ENCODE measurements at places on chromosomes 2 and 18.

DNA sequence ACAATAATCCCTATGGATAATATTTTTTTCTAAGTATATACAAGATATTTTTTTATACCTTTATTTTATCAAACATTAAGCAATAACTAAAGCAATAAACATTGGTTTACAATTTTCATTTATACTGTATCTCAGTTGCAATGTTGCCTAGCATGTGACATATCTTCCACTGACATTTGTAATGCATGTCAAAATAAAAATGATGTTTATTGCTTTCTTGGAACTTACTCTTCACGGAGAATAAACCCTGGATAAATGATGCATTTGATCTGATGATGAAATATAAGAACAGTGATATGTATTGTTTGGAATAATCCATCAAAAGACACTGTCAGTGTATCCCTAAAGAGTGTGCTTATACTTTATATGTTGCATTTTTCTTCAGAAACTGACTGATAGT, 135.7 kb downstream of the SPAG16 start:
- no peak overlapping the region for H3K27ac ChIP-seq
- H3K36me3 ChIP-seq, result no peaks in the 10 kb centered on the region
- no peak for DNase-seq
- no peaks in the 10 kb centered on the region for H3K4me1 ChIP-seq
- no peak overlapping the region for H3K4me3 ChIP-seq

DNA sequence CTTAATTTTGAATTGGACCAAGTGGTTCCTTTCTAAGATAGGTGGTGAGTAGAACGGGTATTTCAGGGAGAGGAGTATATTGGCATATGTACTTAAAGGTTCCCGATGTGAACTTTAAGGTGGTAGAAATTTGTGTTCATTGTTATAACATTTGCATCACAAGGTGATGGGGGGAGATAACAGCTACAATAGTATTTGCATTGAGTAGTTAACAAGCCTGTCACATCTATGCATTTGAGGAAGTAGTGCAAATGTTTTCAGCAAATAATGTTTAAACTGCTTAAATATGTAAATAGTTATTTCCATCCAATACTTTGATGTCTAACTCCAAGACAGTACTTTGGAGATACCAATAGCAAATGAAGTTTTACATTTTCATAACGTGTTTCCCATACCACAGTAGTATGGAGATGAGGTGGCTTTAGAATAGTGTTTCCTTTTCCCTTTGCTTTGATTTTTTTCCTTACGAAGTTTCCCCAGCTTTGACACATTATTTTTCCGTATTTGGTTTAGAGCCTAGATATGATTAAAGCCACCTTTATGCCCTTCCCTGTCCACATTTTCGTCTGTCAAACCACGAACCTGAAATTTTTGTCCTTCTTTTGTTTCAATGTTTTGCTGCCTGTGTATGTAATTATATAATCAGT, 46.6 kb downstream of the VAPA start:
- no peaks in the 10 kb centered on the region for H3K27me3 ChIP-seq
- no peaks in the 10 kb centered on the region for H3K4me1 ChIP-seq
- no peak overlapping the region for H3K27ac ChIP-seq
- no peak overlapping the region for H3K4me3 ChIP-seq
- DNase-seq, result no peak

DNA sequence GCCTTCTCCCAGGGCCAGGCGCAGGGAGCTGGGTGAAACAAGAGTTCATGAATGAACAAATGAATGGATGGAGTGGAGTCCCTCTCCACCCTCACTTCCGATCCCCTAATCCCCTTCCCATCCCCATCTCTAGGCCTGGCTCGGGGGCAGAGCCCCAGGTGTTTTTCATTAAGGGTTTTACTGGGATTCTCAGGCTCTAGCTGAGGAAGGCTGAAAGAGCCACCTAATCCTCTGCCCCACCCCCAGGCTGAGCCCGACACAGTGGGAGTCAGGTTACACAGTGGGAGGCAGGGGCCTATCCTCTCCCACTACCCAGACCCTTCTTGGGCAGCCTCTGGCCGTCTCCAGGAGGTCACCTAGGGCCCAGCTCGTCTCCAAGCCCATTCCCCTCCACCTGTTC, 36.1 kb downstream of the SDC1 start:
- peaks cover 5% of the 10 kb centered on the region for H3K4me1 ChIP-seq
- H3K4me3 ChIP-seq, result no peak overlapping the region
- H3K27ac ChIP-seq, result no peak overlapping the region
- no peak for DNase-seq

- H3K4me3 ChIP-seq, result no peak overlapping the region
- no peak overlapping the region for H3K27ac ChIP-seq
- DNase-seq, result no peak
- H3K27me3 ChIP-seq, result no peaks in the 10 kb centered on the region
- no peaks in the 10 kb centered on the region for H3K36me3 ChIP-seq
- no peaks in the 10 kb centered on the region for H3K4me1 ChIP-seq
These were observed 56.1 kb upstream of the CDCA7 start for GRCh38 chr2:173298536-173299097.

GRCh38 chr2:208366215-208367127, 40.1 kb upstream of the PTH2R start:
- H3K27me3 ChIP-seq, result no peaks in the 10 kb centered on the region
- no peak overlapping the region for H3K4me3 ChIP-seq
- no peaks in the 10 kb centered on the region for H3K36me3 ChIP-seq
- no peak overlapping the region for H3K27ac ChIP-seq
- H3K4me1 ChIP-seq, result no peaks in the 10 kb centered on the region
- DNase-seq, result no peak

DNA sequence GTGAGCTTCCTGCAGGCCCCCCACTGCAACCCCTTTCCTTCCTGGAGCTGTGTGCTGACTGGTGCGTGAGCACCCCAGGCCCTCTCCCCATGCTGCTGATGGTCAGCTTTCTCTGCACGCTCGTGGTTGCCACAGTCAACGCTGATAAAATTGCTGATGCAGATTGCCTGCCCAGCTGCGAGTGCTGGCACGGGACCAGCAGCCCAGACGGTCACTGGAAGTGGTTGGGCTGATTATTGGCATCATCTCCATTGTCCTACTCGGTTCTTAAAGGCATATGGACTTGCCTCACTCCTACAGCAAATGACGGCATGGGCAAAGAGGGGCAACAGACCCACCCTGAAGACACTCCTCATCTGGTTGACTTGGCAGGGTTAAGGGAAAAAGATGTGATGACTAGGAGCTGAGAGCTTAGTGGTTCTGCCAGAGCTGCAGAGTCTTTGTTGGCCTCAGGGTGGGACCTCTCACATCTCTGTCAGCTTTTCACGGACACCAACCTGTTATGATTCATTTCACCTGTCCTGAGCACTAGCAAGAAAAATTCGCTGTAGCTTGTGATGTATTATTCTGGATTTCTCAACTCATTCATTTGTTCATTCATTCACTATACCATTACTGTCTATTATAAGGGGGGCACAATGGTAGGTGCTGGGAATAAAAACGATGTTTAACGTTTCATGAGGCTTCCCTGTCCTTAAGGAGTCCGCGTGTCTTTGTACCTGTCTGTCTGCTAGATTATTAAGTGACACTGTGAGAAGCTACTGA, 38.4 kb downstream of the PAX8 start:
- no peaks in the 10 kb centered on the region for H3K4me1 ChIP-seq
- no peak for DNase-seq
- no peak overlapping the region for H3K27ac ChIP-seq

GRCh38 chr2:120594856-120595685, 140.6 kb upstream of the GLI2 start:
- H3K27ac ChIP-seq, result no peak overlapping the region
- H3K36me3 ChIP-seq, result no peaks in the 10 kb centered on the region
- no peaks in the 10 kb centered on the region for H3K27me3 ChIP-seq

- H3K27me3 ChIP-seq, result no peaks in the 10 kb centered on the region
- H3K27ac ChIP-seq, result no peak overlapping the region
- no peak overlapping the region for H3K4me3 ChIP-seq
These were observed 33.7 kb upstream of the ACVR1C start for GRCh38 chr2:157662401-157662800.

GRCh38 chr18:76490670-76491472, 4.2 kb downstream of the ZNF516 start:
- no peak overlapping the region for H3K27ac ChIP-seq
- no peaks in the 10 kb centered on the region for H3K36me3 ChIP-seq
- H3K4me1 ChIP-seq, result peaks cover 7% of the 10 kb centered on the region

DNA sequence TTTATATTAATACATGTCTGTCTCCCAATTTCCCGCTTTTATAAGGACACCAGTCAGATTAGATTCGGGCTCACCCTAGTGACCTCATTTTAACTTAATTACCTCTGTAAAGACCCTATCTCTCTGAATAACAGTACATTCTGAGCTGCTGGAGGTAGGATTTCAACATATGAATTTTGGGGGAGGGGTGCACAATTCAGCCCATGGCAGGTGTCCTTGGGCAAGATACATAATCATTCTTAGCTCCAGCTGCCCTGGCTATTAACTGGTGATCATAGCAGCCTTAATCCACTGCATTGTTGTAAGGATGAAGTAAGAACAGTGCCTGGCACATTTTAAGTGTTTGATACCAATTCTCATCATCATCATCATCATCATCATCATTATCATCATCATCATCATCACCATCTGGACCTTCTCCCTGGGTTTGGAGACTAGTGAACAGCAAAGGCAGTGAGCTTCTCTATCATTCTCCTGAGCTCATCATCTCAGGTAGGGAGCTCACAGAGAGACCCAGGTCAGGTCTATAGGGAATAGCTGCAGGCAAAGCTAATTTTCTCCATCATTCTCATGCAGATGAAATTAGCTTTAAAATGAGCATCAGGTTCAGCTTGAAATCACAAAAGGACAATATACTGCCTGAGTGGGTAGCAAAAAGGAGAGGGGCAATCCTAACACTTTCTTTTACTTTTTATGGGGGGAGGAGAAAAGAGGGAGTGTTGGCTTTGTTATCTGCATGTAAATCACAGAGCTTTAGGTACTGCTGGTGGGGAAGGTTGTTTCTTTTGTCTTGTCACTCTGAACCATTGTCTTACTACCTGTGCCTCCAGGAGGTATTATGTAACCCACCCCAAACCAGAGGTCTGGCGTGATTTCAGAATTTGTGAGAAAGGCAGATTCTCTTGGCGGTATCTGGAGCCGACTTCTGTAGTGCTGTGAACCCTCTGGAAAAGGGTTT, 125.5 kb upstream of the SPRED2 start:
- no peaks in the 10 kb centered on the region for H3K27me3 ChIP-seq
- H3K27ac ChIP-seq, result no peak overlapping the region
- no peak overlapping the region for H3K4me3 ChIP-seq
- H3K36me3 ChIP-seq, result no peaks in the 10 kb centered on the region

DNA sequence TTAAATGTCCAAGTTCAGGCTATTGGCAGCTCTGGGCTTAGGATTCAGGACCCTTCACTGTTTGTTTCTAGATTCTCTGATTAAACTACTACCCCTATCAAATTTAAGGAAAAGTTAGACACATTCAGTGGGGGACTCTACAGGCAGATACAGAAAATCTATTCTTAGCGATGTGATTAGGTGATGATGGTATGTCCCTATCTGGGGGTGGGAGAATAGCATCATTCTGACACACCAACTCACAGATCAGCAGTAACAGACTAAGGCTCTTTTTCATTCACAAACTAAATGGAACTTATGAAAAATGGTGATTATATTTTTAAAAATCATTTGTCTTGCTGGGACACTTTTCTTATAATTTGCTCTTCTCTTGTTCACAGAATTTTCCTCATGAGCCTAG, 232.9 kb upstream of the CDH2 start:
- H3K36me3 ChIP-seq, result no peaks in the 10 kb centered on the region
- no peak overlapping the region for H3K27ac ChIP-seq
- no peak overlapping the region for H3K4me3 ChIP-seq
- no peak for DNase-seq
- no peaks in the 10 kb centered on the region for H3K4me1 ChIP-seq

DNA sequence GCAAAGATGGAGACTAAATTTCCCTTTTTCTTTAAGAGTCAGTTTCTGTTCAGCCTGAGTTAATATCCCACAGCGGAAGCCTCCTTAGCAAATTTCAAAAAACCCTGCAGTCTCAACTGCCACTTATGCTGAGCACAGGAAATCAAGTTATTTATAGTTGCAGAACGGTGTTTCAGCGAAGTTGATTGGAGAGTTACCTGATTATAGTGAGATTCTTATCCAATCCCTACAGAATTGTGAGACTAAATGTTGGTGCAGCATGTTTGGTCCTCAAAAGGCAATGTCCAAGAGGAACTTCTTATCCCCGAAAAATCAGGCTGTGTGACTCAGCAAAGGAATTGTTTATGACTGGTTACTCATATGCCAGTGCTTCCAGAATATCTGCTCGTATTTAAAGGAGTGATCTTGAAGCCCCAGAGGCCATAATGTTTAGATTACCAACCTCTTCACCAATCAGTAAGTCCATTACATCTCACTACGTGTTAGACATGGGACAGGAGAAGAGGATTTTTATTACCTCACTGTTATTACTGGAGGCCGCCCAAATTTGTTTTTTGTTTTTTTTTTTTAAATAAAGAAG, 67.9 kb downstream of the LRRFIP1 start:
- H3K27me3 ChIP-seq, result no peaks in the 10 kb centered on the region
- H3K36me3 ChIP-seq, result no peaks in the 10 kb centered on the region
- no peak overlapping the region for H3K4me3 ChIP-seq
- no peak overlapping the region for H3K27ac ChIP-seq
- peaks cover 16% of the 10 kb centered on the region for H3K4me1 ChIP-seq

DNA sequence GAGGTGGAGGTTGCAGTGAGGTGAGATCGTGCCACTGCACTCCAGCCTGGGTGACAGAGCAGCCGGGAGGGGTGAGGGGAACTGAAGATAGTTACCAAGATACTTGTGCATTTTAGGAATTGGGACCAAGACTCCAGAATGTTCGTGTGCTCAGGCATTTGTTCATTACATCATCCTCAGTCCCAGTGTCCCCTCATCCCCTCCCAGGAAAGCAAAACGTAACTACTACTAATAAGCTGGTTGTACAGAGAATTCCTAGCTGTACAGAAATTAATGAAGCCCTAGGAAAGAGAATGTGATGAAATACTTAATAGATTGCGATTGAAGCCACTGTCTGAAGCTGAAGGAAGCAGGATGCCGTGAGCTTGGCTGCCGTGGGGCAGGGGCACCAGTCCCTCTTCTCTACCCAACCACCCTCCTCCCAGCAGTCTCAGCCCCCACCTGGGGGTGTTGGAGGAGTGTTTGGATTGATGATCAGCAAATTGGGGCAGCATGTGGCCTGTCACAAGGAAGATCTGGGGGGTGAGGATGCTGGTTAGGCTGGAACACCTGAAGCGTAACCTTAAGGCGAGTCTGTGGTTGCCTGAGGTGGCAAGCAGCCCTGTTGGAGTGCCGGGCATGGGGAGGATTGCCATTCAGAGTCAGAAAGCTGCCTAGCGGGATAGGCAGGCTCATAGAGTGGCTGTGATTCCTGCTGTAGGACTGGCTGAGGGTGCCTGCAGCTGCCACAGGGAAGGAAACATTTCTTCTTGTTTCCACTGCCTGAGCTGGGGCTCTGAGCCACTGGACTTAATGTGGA, 140.9 kb downstream of the SH3RF3 start:
- peaks cover 2% of the 10 kb centered on the region for H3K4me1 ChIP-seq
- H3K4me3 ChIP-seq, result no peak overlapping the region
- no peaks in the 10 kb centered on the region for H3K36me3 ChIP-seq
- DNase-seq, result no peak
- no peak overlapping the region for H3K27ac ChIP-seq
- no peaks in the 10 kb centered on the region for H3K27me3 ChIP-seq

GRCh38 chr2:167509586-167509985, 621.3 kb downstream of the XIRP2 start:
- H3K36me3 ChIP-seq, result no peaks in the 10 kb centered on the region
- no peak overlapping the region for H3K27ac ChIP-seq
- no peaks in the 10 kb centered on the region for H3K27me3 ChIP-seq
- H3K4me3 ChIP-seq, result no peak overlapping the region
- DNase-seq, result peak; percentile 16
- H3K4me1 ChIP-seq, result no peaks in the 10 kb centered on the region

- H3K27me3 ChIP-seq, result no peaks in the 10 kb centered on the region
- H3K4me1 ChIP-seq, result peaks cover 1% of the 10 kb centered on the region
- H3K4me3 ChIP-seq, result no peak overlapping the region
- no peak for DNase-seq
- H3K36me3 ChIP-seq, result no peaks in the 10 kb centered on the region
These were observed 102.5 kb downstream of the RIT2 start for GRCh38 chr18:43012951-43013350.
